Mammary epithelial cell (primary cell): ENCODE measurements at places on chromosomes 1 and 21. TPM values are rescaled to one million over a fixed set of nuclear protein-coding genes. Genes with fewer than 3 reads are reported as not detected.
A peak's percentile ranks its signal among the peaks of the same experiment; 100 is the strongest.

Gene CLEC20A
- not detected for polyA plus RNA-seq

- DNase-seq: no peak
Observed at GRCh38 chr1:7068552-7068951, 283.3 kb downstream of the CAMTA1 start.

- DNase-seq: peak; percentile 81
Observed at GRCh38 chr1:220808345-220809186, 21.9 kb downstream of the MTARC1 start.

GRCh38 chr1:241918879-241919278, 38.7 kb upstream of the BECN2 start:
- peak; percentile 50 for DNase-seq

- DNase-seq: peak; percentile 51
Observed at GRCh38 chr1:3504151-3504821, 49.8 kb downstream of the ARHGEF16 start.

DNA sequence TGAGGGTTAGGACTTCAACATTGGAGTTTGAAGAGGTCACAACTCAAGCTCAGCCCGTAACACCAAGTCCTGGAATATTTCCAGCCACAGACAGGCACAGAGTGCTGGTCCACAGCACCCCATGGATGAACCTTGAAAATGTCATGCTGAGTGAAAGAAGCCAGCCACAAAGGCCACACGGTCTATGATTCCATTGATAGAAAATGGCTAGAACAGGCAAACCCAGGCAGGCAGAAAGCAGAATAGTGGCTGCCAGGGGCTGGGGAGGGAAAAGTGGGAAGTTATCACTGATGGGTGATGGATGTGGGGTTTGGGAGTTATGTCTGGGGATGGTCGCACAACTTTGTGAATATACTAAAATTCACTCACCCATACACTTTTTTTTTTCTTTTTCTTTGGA, 21.3 kb downstream of the MX1 start:
- DNase-seq: no peak

DNA sequence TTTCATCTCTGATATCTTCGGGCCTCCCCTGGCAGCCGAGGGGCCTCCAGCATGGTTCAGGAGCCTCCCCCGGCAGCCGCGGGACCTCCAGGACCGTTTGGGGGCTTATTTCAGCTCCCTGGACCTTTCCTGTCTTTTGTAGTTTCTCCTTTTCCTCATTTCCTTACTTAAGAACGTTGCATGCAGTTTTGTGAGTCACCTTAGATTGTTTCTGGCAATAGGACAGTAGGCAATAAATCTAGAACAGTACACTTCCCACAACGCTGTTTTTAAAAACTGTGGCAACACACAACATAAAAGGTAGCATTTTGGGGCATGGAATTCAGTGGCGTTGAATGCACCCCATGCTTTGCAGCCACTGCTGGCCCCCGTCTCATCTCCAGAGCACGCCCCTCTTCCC, 24.4 kb downstream of the FAAP20 start:
- no peak for DNase-seq

DNA sequence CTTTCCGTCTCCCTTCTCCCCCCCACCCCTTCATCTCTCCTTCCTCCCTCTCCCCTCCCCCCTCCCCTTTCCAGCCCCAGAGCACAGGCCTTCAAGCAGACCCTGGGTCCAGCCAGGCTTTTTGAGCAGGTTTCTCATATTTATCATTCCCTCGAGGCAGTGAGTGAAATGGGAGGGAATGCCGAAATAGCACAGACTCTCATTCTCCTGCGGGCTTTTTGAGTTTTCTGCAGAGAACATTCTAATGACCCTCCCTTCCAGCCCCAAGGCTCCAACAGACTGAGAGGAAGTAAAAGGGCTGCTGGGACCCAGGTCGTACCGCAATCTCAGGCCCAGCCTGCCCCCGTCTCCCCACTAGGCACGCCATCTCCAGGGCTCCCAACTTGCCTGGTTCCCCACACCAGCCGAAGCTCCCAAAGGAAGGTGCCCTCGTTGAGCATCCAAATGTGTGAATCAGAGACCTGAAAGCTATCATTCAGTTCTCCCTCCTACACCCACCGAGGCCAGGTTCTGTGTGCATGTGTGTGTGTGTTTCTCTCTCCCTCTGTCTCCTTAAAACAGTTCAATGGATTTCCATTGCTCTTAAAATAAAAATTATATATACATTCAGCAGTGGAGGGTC, 22.3 kb downstream of the ACTA1 start:
- no peak for DNase-seq
